ENCODE measurements at places on chromosomes 11 and 22.

- no peak for DNase-seq
These were observed 675.0 kb upstream of the KIRREL3 start for GRCh38 chr11:127675581-127675980.

GRCh38 chr11:68039526-68040086, 781 bp downstream of the TCIRG1 start:
- no peak for DNase-seq

- no peak for DNase-seq
These were observed 112.1 kb downstream of the RPL27A start for GRCh38 chr11:8794677-8795103.

DNA sequence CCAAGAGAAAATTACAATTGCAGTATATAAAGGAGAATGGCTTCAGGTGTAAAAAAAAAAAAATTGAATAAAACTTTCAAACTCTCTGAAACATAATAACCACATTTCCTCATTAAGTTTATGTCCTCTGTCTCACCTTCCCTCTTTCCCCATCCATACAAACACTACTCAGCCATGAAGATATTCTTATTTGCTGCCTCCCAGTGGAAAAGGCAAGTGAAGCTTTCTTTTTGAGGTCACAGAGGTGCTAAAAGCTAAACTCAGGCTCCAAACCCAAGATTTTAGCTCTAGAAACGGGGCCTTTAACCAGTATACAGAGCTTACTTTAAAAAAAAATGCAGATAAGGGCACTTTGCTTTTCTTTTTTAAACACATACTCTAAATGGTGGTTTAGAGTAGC, 1568.5 kb downstream of the FAM181B start:
- no peak for DNase-seq

- no peak for DNase-seq
These were observed 61.4 kb downstream of the SLC1A2 start for GRCh38 chr11:35357923-35358322.

- DNase-seq = no peak
These were observed 104.0 kb downstream of the PDE2A start for GRCh38 chr11:72569966-72570892.

DNA sequence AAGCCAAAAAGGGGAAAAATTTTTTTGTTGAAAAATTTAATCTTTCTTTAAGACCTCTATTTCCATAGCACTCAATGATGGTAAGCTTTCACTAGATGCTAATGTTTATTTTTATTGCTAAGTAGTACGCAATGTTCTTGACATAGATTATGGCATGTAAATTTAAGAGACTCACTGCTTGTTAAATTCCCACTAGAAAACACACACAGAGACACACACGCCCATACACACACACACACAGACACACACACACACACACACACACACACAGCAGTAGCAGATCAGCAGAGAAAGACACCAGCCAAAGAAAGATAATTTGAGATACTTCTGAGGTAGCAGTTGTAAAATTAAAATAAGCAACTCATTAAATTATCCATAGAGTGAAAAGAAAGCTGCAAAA, 16.0 kb upstream of the BDNF start:
- no peak for DNase-seq

GRCh38 chr22:25564979-25565677, 653 bp downstream of the GRK3 start:
- no peak for DNase-seq

GRCh38 chr11:120666121-120666639, 154.6 kb downstream of the GRIK4 start:
- DNase-seq = no peak

DNA sequence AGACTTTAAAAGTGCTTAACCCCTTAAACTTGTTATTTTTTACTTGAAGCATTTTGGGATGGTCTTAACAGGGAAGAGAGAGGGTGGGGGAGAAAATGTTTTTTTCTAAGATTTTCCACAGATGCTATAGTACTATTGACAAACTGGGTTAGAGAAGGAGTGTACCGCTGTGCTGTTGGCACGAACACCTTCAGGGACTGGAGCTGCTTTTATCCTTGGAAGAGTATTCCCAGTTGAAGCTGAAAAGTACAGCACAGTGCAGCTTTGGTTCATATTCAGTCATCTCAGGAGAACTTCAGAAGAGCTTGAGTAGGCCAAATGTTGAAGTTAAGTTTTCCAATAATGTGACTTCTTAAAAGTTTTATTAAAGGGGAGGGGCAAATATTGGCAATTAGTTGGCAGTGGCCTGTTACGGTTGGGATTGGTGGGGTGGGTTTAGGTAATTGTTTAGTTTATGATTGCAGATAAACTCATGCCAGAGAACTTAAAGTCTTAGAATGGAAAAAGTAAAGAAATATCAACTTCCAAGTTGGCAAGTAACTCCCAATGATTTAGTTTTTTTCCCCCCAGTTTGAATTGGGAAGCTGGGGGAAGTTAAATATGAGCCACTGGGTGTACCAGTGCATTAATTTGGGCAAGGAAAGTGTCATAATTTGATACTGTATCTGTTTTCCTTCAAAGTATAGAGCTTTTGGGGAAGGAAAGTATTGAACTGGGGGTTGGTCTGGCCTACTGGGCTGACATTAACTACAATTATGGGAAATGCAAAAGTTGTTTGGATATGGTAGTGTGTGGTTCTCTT, 2.8 kb downstream of the MALAT1 start:
- no peak for DNase-seq

DNA sequence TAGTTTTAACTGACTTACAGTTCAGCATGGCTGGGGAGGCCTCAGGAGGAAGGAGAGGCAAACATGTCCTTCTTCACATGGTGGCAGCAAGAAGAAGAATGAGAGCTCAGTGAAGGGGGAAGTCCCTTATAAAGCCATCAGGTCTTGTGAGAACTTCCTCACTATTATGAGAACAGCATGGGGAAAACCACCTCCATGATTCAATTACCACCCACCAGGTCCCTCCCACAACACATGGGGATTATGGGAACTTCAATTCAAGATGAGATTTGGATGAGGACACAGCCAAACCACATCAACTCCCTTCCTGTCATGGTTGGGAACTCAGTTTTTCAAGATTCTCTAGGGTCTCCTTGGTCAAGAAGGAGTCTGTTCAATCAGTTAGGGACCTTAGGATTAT, 432.9 kb upstream of the CNTN5 start:
- DNase-seq = no peak

DNA sequence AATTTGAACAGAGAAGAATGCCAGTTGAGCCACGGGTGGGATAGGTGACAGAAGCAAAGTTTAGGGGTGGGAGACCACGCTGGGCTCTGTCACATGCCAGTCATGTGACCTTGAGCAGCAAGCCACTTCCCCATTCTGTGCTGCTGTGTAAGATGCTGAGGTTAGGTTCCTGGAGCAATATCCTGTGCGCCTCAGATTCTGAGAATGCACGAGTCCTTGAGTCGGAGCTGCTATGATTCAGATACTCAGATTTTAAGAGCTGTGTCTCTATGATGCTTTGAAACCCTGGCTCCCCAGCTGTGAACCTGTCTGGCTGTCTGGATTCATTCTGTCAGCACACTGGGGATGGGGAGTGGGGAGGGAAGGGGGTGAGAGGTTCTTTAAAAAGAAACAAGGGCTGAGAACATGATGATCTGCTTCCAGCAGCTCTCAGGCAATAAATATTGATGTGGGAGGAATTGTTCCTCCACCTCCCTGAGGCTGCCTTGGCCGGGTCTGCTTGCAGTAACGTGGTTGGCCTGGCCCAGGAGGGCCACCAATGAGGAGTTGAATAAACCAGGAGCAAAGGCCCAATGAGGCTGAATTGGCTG, 24.0 kb downstream of the SLCO2B1 start:
- DNase-seq = no peak

GRCh38 chr11:62507125-62507422, 39.5 kb downstream of the AHNAK start:
- DNase-seq = no peak

GRCh38 chr11:70523384-70524095, 125.2 kb downstream of the CTTN start:
- DNase-seq = no peak

DNA sequence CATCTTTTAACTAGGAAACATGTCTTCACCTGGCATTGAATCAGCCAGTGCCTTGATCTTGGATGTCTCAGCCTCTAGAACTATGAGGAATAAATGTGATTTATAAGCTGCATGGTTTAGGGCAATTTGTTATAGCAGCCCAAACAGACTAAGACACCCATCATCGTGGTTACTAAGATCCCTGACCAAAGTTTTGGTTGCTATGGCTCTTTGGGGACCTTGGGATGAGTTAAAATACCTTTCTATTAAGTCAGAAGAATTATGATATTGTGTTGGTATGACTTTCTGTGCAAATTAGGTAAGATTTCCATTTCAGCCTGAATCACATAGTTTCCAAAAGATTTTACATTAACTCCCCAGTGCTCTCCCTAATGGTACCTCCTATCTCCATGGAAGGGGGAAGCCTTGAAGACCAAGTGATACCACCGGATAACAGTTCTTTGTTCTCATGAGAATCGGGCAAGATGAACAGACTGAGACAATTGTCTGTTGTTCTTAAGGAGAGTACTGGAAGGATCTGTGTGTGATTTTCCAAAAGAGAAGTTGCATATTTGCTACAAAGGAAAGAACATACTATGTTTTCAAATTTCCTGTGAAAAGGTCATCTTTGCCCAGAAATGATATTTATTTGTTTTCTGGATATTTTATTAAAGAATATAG, 60.4 kb upstream of the UBASH3B start:
- no peak for DNase-seq

DNA sequence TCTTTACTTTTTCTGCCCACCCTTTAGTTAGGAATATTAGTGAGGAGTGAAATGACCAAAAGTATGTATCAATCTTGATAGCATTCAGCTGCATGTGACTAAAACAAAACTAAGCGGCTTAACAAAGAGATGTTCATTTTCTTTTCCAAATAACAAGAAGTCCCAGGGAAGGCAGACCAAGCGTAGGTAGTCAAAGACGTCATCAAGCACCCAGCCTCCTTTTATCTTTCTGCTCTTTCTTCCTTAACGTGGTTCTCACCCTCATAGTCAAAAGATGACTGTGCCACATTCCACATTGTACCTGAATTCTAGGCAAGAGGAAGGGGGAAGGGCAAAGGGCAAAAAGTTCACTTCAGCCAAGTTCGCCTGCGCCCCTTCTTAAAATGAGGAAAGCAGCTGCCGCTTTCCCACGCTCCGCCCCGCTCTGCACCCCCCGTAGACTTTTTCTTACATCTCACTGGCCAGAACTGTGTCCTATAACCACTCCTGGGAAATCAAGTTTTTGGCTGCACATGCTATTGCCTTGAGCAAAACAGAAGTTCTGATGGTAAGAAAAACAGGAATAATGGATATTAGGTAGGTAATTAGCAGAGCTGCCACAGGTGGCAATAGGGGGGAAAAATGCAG, 14.6 kb upstream of the PGM2L1 start:
- DNase-seq = no peak

DNA sequence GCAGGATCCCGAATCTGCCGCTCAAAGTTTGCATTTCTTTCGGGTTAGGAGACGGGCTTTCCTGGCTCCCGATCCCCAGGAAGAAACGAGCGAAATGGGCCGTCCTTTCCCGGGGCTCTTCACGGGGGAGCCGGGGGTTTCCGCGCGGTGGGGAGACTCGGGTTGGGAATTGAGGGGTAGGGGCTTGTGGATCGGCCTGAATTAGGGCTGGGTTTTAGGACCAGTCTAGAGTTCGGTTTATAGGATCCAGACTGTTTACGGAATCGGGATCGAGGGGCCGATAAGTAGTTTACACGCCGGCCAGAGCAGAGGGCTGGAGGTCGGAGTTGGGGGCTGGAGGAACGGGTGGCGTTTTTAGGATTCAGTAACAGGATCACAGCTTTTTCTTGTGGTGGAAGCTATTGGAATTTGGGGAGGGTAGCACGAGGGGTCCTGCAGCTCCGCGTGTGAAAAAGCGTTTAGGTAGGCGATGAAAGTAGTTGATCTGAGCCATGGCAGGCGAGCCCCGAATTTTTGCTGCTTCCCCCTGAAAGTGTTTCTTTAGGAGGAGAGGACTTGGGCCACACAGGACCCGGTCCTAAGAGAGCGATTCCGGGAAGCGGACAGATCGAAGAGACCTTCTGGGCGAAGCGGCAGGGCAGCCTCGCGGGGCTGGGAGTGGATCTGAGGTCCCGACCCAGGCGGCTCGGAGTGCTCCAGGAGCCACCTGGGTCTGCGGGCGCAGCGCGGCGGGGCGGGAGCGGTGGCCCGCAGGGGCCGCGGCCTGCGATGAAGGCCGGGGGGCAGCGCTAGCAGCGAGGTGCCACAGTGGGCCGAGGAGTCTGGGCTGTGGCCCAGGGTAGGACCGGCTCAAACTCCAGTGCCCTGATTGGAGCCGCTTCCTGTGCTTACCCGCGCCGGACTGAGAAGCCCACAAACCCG, 1.6 kb downstream of the PKNOX2 start:
- DNase-seq = no peak

GRCh38 chr11:133198438-133198837, 333.9 kb downstream of the OPCML start:
- DNase-seq = no peak

DNA sequence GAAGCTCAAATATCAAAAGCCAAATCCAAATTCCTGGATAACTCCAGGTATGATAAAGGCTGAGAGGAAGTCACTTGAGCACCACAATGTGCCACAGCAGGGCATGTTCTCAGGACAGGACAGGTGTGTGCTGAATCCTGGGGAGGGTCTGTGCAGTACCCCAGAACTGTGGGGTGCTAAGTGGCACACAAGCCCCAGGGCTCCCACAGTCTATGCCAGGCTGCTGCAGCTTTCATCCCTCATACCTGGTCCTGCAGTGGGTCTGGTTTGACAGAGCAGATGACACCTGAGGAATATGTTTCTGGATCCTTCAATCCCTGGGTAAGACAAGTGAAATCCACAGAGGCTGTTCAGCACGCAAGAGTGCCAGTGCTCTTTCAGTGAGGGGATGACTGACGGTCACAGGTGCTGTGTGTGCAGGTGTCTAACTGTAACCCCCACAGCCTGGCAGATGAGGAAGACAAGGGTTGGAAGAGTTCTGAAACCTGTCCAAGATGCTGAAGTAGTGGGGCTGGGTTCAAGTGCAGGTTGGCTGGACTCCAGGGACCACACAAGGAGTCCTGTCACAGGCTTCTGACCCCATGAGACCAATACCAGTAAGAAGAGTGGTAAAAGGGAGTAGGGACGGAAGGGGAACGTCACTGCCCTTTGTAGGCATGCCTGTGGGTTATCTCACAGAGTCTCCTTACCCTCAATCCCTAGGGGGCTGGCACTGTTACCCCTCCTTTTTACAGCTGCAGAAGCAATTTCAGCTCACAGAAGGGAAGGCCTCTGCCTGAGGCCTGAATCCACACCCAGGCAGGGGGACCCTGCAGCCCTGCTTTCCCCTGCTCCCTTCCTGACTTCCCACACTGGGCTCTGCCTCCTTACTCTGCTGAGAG, 14.1 kb downstream of the SERPIND1 start:
- DNase-seq = no peak

DNA sequence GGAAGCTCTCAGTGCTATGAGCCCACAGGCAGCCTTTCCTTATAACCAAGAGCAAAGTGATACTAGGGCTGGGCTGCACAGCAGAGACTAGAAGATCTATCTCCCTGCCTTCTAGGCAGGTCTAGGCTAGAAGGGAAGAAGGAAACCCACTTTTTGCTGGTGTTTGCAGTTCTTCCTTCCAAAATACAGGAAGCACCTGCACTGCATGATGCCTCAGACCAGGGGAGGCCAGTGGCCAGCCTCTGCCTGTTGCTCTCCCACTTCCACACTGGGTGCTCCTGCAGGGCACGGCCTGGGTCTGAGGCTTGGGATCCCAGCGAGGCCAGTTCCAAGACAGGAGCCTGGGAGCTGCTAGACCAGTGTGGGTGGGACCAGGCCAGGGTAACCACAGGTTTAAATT, 6.0 kb upstream of the UCP3 start:
- DNase-seq = no peak

- DNase-seq = no peak
These were observed 11.6 kb downstream of the OPCML start for GRCh38 chr11:133520707-133521106.

Data from NCI-H187 treated with DMSO at 0.1 percent for 48 hours (cell line).